Frontal cortex (tissue), 4 donors: ENCODE measurements at places on chromosomes 5 and 9. TPM values are rescaled to one million over a fixed set of nuclear protein-coding genes. Genes with fewer than 3 reads are reported as not detected.

DNA sequence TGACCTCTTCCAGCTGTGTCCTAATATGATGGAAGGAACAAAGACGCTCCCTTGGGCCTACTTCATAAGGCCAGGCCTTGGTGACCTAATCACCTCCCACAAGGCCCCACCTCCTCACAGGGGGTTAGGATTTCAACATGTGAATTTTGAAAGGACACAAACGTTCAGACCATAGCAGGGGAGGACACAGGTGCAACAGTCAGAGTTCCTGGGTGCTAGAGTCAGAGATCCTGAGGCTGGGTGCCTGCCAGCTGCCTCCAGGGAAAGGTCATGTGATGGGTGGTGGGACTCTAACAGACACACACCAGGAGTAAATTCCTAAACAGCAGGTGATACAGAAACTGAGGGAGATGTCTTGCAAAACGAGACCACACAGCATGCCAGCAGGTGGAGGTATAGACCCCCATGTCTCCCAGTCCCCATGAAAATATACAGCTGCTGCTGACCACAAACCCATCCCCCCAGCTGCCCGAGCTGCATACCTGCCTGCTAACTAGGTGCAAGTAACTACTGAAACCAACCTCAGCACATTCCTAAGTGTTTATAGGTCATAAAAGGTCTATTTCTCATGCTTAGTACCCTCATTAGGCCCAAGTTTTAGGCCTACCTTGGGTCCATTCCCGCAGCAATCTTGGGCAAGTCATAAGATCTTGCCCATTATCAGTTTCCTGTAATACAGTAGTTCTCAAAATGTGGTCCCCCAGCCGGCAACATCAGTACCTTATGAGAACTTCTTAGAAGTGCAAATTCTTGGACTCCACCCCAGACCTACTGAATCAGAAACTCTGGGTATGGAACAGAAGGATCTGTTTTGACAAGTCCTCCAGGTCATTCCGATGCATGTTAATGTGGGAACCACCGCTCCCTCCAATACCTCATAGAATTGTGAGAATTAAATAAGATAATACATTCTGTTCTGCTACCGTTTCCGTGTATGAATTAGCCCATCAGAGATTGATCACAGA, 245.3 kb downstream of the ENC1 start:
- DNase-seq: no peak

DNA sequence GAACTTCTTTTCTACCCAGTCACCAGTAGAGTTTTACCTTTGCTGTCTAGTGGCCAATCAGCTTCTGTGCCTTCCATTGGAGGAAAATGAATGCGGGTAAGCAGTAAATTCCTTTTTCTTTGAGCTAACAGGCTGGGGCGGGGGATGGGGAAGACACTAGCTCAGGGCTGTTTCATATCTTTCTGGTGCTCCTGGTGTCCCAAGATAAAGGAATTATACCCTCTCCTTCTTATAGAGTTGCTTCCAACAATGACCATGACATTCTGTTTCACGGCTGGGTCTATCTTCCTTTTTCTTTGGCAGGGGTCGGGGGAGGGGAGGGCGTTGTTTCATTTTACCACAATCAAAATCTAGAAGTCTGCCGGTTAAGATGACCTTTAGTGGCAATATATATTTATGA, 51.2 kb upstream of the RPS23 start:
- no peak for DNase-seq

DNA sequence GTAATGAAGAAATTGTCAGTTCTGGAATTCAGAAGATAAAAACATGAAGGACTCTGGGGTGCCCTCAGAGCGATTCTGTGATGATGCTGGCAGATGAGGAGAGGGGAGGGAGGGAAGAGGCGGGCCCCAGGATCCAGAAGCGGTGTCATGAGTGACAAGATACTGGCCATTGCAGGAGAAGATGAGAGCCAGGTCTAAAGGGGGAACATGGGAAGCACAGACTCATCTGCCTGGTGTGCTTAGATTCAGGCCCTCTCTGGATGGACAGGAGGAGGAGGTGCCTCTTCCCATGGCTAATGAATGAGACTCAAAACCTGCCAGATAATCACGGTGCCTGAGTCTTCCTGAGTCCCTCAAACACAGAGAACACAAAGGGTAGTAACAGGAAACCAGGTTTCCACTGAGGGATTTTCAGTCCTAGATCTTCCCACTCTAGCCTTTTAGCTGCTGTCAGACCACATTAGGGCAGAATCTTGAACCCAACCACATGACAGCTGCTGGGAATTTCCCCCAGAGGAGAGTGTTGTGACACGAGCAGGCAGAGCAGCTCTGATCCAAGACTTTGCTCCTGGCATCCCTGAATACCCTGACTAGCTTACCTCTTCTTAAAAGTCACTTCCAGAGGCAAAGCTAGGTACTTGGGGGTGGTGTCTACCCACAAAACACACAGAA, 28.2 kb upstream of the HSPA9 start:
- no peak for DNase-seq

GRCh38 chr5:113036321-113036720, 59.7 kb downstream of the DCP2 start:
- no peak for DNase-seq

GRCh38 chr5:179606071-179606909, 17.2 kb downstream of the HNRNPH1 start:
- DNase-seq: no peak

Gene LIFR
- 48.1 TPM for total RNA-seq

Gene WDR36
- 43.6 TPM for total RNA-seq
